NCI-H2081 treated with DMSO at 0.1 percent for 48 hours (cell line): ENCODE measurements at places on chromosomes 12 and 14.

- DNase-seq: no peak
These were observed 7.8 kb downstream of the RPAP3 start for GRCh38 chr12:47698055-47698454.

DNA sequence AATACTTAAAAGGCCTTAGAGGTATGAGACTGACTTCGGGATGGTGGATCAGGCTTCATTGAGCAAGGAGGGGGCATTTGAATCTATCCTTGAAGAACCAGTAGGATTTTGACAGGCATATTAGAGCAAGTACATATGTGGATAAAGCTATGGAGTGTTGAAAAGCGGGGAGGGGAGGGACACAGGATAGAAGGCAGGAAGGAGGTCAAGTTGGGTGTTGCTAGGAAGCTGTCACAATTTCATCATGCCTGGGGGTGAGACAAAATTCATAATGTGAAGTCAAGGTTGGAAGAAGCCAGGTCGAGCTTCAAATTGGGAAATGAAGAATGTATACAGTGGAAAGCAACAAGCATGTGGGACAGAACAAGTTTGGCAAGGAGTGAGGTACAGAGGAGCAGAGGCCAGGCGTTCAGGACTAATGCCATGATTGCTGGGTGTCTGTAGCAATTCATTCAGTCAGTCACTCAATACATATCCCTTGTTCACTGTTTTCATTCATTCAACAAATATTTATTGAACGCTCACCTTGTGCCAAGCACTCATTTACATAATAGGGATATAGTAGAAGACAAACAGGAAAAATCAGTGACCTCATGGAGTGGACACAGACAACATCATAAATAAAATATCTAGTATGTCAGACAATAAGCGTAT lies 58.3 kb upstream of the LTA4H start:
- DNase-seq: no peak

GRCh38 chr14:75277008-75277814 lies 1.4 kb upstream of the FOS start:
- peak; percentile 9 for DNase-seq

DNA sequence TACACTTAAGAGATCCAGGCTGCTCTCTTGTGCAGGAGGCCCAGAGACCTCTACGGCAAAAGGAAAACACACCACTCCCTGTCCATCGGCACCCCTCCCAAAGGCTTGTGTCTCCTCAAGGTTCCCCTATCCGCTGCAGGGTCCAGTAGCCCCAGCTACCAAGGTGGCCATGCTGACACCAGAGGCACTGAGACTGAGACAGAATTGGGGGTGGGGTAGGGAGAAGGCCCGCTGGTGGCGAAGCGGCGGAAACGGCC lies 590 bp downstream of the DDIT3 start:
- DNase-seq: no peak

- DNase-seq: no peak
These were observed 2.9 kb downstream of the EXOC3L4 start for GRCh38 chr14:103097244-103097993.

DNA sequence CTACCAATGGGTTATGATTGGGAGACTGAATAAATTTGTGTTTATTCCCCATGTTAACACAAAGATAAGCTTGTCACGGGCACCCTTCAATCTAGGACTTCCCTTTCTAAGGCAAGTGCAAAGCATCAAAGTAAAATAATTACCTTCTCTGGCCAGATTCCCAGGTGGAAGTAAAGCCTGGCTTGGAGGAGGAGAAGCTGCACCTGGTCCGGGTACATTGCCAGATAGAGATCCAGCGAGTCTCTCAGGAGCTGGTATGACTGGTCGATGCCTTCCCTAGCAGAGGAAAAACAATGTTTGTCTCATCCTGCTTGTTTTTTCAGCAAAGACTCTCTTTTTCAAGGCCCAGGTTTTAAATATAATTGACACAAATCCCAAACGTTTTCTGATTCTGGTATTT lies 24.9 kb downstream of the FBXO21 start:
- DNase-seq: peak; percentile 57
